Thoracic aorta (tissue), 2 donors: ENCODE measurements at places on chromosomes 4 and X.

- DNase-seq = no peak
Observed at GRCh38 chr4:82561786-82562563, at the start of gene TMEM150C. Gene TMEM150C, minus strand, starts transcription at chr4:82561988. Its CDS starts 57,331 bp downstream, at chr4:82504657.

DNA sequence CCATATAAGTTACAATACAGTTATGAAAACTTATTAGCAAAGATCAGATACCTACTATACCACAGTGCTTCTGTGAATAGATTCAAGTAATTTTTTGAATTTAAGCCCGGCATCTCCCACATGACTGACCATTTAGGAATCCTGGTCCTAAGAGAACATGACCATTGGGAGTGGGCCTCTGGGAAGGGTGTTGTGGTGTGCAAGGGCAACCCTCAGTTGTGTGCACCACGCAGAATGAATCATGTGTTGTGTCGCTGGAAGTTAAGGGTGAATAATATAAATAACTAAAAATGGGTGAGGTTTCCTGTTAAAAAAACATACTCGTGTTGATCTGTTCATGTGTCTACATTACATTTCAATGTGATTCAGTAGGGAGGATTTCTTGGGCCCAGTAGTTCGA lies 15.5 kb downstream of the CPE start:
- DNase-seq = no peak

DNA sequence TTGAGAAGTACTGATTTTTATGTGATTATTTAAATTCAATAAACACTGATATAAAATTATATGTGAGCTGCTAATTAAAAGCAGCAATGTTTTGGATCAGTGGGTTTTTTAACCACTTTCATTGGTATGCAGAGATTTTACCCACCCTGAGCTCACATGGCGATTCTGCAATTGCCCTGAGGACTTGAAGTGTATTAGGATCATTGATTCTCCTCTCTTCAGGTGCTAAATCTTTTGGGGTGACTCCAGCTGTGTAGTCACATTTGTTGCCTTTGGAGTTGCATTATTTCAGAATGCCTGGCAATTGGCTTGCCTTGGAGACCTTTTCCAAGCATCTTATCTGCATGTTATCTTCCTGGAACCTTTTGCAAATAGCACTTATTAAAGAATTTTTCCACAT lies 51.3 kb downstream of the UGT8 start:
- DNase-seq = no peak

- DNase-seq = no peak
Observed at GRCh38 chr4:52019936-52020657, at the start of gene LRRC66. Gene LRRC66, minus strand, starts transcription at chr4:52020363. Its CDS starts 2,750 bp downstream, at chr4:52017613.

DNA sequence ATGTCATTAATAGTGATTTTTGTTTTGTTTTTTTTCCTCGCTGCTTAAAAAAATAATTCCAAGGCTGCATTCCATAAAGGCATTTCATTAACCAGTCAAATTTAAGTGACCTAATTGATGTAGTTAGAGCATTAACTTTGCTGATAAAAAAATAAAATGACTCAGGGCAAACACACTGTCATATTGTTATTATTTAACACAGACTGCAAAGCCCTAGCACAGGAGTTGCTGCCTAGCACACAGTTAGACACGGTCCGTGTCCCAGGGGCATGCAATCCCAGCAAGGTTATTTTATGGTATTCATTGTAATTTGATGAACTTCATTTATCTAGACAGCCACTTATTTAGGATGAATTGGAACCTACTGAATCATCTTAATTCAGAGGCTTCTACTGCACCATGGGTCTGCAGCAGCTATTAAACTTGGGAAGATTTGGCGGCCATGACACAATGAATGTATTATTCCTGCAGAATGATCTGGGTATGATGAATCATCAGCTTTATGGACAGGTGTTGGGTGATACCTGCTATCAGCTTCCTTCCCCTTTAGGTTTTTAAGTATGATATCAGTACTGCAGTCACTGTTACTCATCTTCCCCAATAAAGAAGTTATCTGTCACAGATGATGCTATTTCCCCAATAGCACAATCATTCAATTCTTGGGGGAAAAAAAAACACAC lies 182.7 kb downstream of the PPARGC1A start:
- DNase-seq = no peak
